ENCODE measurements at places on chromosomes 11 and 22.

DNA sequence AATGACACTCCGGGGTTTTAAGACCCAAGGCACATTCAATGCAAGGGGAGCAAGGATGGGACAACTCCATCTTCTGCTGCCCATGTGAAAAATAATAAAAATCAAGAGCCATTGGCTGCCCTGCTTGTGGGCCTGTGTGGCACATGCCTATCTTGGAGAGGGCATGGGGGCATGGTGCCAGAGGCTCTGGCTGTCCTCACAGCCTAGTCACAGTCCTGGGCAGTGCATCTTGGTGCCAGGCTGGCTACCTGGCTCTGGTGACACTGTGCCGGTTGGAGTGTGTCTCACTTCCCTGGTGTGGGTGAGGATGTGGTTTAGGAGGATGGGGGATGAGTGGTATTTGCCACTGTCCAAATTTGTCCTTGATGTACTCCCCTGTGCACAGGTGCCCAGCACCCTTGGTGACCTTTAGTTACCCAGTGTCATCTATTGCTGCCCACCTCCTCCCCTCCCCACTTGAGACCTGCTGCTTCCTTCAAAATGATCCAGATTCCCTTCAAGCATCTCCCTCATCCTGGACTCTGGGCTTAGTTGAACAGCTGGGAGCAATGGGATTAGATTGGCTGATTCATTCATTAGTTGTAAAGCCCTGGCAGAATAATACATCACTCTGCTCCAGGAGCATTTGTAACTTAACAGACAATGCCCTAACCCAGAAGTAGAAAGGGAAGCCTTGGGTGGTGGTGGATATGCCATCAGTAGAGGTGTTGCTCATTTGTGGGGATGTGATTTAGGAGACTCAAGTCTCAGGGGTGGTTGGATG, 4.6 kb downstream of the TMEM86A start:
- no peak for DNase-seq

GRCh38 chr22:23564276-23564675, 15.8 kb downstream of the IGLL1 start:
- DNase-seq = no peak

GRCh38 chr11:119910051-119910450, 181.1 kb upstream of the NECTIN1 start:
- no peak for DNase-seq

DNA sequence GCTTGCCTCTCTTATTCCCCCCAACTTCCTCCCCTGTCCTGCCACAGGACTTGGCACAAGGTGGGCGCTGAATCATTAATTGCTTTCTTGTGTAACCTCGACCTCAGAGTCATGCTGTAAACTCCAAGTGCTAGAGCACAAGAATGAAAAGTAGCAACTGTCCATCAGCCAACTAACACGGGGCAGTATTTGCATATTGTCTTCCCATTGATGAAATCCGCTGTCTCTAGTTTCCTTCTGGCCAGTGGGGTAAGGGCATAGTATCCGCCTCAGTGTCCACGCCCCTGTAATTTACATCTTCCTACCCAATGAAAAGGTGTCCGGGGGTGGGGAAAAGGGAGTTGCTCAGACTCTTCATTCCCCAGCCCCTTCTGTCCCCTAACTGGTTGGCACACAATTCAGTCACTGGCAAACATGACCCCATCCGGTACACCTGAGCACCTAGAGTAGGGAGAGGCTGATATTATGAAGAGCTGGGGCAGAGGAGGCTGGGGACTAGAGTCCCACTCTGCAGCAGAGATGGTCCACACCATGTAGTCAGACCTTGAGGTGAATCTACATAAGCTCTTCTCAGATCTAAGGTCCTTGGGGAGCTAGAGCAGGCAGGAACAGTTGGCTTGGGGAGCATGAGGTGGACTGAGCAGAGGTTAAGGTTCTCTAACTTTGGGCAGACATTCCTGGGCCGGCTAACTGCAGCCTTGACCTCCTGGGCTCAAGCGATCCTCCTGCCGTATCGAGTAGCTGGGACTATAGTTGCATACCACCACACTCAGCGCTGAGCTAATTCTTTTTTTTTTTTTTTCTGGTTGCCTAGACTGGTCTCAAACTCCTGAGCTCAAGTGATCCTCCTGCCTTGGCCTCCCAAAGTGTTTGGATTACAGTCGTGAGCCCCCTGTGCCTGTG, 6.8 kb upstream of the GGA1 start:
- no peak for DNase-seq

All from frontal cortex (tissue), 4 donors.